ENCODE measurements at places on chromosomes 11 and 22.

DNA sequence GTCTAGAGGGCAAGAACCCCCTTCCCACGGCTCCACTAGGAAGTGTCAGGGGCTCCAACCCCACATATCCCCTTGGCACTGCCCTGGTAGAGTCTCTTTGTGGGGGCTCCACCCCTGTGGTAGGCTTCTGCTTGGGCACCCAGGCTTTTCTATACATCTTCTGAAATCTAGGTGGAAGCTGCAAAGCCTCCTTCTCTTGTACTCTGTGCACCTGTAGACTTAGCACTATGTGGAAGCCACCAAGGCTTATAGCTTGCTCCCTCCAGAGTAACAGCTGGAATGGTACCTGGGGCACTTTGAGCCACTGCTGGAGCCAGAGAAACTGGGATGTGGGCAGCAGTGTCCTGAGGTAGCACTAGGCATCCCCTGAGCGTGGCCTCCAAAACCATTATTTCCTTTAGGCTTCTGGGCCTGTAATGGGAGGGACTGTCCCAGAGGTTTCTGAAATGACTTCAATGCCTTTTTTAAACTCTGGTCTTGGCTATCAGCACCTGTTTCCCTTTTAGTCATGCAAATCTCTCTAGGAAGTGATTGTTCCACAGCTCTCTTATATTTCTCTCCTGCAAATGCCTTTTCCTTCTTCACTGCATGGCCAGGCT lies 68.4 kb downstream of the TRAF6 start:
- DNase-seq, result no peak

GRCh38 chr22:42719133-42719532 lies 1.5 kb downstream of the A4GALT start:
- DNase-seq, result no peak

- DNase-seq, result no peak
These were observed 346.4 kb upstream of the ARHGAP42 start for GRCh38 chr11:100340466-100341319.

- peak; percentile 55 for DNase-seq
These were observed 784 bp downstream of the SULT4A1 start for GRCh38 chr22:43861529-43861928.

DNA sequence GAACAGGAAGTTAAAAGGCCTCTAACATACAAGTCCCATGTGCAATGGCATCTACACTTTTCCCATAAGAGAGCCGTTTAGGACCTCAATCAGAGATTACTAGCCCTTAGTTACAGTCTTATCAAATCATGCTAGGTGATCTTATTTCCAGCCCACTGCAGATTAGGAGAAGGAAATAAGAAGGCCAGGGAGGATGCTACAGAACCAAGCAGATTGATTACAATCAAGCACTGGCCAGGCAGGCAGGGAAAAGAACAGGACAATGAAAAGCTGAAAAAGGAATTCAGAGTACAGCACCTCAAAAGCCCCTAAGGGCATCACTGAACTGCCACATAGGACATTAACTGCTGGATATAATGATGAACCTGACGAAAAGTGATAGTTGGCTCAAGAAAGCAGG lies 73.0 kb downstream of the CLPB start:
- DNase-seq, result no peak

DNA sequence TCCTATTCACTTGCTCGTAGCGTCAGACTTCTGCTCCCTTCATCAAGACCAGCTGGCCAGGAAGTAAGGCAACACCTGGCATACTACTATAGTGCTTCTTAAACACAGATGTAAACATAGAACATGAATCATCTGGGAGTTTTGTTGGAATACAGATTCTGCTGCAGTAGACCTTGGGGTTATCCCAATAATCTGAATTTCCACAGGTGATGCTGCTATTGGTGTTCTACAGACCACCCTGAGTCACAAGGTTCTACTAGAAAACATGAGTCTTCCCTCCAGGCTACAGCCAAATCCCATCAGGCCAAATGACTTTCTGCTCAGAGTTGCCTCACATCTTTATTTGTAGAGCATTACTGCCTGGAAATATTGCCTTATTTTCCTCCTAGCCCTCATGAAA lies 175.2 kb downstream of the NELL1 start:
- DNase-seq, result no peak

DNA sequence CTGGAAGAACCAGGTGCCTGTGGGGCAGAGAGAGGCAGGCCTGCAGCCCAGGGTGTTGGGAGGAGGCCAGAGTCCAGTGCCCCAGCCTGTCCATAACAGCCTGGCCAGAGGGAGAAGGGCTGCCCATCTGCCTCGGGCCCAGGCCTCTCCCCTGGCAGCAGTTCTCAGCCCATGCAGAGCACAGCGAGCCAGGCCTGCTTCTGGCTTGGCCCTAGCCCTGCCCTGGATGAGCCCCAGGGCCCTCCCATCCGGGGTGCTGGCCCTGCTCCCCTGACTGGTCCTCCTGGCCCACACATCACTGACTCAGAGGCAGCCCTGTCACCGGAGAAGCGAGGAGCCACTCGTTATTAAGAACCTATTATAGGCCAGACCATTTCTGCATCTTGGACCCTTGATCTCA lies 19.7 kb upstream of the MYRF start:
- no peak for DNase-seq

DNA sequence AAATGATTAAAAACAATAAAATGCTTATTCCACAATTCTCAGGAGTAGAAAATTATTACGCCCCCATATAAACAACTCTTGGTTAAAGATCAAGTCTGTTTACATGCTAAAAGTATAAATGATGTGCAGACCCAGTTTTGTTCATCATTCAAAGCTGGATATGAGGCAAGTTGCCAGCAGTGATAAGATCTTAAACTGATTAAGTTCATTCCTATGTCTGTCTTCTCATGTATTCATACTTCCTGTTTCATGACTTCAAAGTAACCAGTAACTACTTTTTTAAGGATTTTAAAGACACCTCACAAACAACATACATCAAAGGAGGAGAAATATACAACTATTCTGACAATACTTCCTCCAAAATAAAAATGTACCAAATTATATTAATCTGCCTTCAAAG lies 55.0 kb upstream of the ARHGAP32 start:
- DNase-seq, result no peak

DNA sequence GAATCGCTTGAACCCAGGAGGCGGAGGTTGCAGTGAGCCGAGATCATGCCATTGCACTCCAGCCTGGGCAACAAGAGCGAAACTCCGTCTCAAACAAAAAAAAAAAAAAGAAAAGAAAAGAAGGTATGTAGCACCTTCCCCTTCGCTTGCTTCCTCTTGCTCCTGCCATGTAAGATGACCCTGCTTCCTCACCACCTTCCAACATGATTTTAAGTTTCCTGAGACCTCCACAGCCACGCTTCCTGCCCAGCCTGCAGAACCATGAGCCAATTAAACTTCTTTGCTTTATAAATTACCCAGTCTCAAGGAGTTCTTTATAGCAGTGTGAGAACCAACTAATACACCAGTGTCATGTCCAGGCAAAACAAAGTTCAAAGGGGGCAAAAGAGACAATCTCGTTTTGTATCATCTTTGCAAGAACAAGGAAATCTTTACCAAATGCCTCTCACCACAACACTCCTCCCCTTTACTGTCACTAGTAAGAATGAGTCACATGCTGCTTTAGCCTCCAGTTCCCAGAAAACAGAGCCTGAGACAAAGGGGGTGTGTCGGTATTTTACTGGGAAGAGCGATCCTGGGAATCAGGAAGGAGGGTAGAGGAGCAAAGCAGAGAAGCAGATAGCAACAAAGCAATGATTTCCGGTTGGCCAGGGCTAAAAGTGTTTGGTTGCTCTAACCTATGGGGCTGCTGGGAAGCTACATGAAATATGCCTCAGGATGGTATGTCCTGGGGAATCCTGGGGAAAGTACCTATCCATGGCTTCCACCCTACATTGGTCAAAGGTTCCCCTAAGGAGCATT lies 10.5 kb upstream of the MCHR1 start:
- no peak for DNase-seq

DNA sequence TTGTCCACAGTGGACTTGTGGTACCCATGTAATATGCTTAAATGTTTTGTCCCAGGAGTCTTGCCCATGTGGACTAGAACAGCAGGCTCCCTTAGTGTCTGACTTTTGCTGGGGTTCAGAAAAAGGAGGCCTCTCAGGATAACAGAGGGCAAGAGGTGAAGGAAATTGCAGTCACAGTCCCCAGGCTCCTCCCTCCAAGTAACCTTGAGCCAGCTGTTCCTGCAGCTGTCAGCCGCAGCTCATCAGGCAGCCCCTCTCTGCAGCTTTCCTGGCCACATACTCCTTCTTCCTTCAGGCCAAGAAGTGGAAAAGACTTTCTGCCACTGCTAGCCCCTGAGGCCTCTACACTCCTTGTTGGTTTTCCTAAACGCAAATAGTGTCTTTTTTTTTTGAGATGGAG lies 6.3 kb upstream of the MYO18B start:
- no peak for DNase-seq

DNA sequence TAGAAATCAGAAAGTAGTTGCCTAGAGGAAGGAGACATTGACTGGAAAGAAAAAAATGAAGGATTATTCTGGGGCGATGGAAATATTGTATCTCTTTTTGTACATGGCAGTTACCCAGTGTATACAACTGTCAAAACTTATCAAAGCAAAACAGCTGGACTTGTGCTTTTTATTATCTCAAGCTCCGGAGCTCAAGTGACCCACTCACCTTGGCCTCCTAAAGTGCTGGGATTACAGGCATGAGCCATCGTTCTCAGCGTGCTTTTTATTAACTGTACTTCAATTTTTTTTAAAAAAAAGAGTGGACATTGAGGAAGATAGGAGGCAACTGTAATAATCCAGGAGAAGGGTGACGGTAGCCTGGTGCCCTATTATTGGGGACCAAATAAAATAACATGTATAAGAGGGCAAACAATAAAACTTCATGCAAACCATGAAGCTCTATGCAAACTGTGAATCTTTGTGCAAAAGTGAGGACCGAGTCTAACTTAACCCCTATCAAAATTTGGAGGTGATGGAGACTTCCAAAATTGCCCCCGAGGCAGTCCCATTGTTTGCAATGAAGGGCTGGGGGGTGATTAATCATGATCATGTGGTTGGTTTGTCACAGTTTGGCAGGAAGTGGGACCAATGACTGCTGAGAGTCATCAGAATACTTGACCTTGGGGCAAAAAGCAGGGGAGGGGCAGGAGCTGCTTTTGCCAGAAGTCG lies 23.5 kb downstream of the FZD4 start:
- DNase-seq, result no peak

DNA sequence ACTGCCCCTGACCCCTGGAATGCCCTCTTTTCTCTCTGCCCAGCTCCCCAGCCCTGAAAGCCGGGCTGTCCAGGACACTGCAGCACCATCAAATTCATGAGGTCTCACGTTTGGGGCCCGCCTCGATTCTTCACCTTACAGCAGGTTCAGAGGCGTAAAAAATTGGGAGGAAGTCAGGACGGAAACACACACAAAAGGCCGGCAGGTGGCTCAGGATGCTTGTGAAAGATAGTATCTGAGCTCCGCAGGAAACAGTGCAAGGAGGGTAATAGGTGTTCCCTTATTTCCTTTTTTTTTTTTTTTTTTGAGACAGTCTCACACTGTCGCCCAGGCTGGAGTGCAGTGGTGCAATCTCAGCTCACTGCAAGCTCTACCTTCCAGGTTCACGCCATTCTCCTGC lies 4.1 kb downstream of the RFPL2 start:
- no peak for DNase-seq

All from D341Med (cell line).